Smooth muscle cell of the umbilical artery (primary cell): ENCODE measurements at places on chromosomes 13 and 19. TPM values are rescaled to one million over a fixed set of nuclear protein-coding genes. Genes with fewer than 3 reads are reported as not detected.

OVOL3 gene
- total RNA-seq: not detected in 2 replicates

EDDM13 gene
- total RNA-seq: not detected in 2 replicates

NOVA2 gene
- 0.23 TPM in 1 of 2 replicates, not detected in the other for total RNA-seq

LMTK3 gene
- total RNA-seq: 1.7 and 2.1 TPM in 2 replicates

RDH13 gene
- 7.4 and 10.3 TPM in 2 replicates for total RNA-seq

PEG3 gene
- 0.65 and 0.89 TPM in 2 replicates for total RNA-seq
